ENCODE measurements at places on chromosomes 11 and 22.

DNA sequence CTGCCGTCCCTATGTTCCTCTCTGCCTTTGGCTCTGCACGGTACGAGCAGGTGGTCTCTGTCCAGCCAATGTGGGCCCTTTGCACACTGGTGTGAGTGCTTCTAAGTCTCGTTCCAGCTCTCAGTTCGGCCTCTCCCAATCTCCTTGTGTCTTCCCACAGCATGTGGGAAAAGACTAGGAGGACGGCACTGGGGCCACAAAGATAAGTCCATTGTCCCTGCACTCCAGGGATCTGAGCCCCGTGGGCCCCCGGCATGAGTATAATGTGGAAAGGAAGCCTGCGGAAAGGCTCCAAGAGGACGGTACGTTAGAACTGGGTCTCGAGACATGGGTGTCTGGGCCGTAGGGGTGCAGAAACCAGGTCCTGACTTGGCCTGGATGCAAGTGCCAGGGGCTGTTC lies 16.4 kb downstream of the MYEOV start:
- DNase-seq: no peak

DNA sequence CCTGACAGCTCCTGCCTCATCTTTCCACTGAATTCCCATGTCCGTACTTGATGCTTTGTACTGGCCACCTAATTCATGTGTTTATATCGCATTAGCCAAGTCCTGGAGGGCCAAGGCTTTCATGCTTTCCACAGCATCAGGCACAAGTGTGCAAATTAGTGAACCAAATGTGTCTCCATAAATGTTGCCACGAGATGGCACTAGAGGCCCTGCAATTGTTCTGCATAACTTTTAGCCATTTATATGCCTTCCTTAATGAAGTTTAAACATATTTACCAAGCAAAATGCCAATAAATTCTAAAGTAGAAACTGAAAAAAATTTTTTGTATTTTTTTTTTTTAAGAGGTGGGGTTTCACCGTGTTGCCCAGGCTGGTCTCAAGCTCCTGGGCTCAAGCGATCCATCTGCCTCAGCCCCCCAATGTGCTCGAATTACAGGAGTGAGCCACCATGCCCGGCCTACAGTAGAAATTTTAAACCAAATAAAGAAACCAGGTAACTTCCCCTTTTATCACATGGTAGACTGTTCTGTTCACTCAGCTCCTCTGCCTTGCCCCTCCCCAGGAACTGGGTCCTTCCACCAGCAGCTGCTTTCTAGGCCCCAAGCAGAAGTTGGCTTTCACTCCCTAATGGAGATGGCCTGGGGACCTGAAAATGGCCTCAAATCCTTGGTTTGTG lies 20.8 kb upstream of the IL18BP start:
- DNase-seq: peak; percentile 24

- no peak for DNase-seq
Measured at GRCh38 chr11:11426226-11426952, 73.3 kb upstream of the CSNK2A3 start.

- DNase-seq: no peak
Measured at GRCh38 chr11:94417386-94417987, 16.3 kb upstream of the GPR83 start.

DNA sequence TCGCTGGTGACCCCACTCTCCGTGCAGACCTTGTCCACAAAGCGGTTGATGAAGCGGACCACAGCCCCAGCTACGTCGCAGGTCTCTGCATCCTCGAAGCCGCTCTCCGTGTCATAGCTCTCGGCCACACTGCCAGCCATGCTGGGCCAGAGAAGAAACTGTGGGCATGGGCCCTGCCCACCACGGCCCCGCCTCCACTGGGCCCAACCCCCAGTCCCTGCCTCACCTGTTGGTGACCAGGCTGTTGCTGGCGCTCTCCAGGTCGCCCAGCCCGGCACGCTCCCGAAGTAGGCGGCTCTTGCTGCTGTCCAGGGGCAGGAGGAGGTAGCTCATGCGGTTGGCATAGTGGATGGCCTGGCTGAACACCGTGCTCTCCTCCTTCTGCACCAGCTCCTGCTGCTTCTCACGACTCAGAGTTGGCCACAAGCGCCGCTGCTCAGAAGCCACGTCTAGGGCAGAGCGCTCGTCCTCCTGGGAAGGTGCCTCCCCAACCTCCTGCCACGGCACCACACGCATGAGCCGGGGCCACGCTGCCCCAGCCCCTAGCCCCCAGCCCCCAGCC lies 12.8 kb downstream of the SBF1 start:
- DNase-seq: no peak

- no peak for DNase-seq
Measured at GRCh38 chr11:75771646-75772410, 3.2 kb downstream of the DGAT2 start.

GRCh38 chr11:2944530-2944929 lies 15.3 kb upstream of the PHLDA2 start:
- DNase-seq: no peak

- DNase-seq: no peak
Measured at GRCh38 chr11:47724041-47724729, 9.0 kb upstream of the AGBL2 start.

DNA sequence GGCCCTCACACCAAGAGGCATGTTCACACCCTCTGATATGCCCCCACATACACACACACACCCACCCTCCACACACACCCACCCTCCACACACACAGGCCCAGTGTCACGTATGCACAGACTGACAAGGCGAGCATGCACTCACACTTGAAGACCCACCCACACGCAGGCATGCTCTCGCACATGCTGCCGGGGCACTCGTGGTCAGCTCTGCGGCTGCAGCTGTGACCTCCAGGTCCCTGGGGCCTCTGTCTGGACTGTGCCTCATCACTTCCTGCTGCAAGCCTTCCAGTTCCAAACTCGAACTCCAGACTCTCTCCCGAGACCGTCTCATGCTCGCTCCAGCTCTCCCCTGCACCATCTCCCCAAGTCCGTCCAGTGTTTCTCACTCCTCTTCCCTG lies 9.5 kb downstream of the DCHS1 start:
- no peak for DNase-seq

- DNase-seq: no peak
Measured at GRCh38 chr22:20486229-20486628, 9.4 kb downstream of the KLHL22 start.

DNA sequence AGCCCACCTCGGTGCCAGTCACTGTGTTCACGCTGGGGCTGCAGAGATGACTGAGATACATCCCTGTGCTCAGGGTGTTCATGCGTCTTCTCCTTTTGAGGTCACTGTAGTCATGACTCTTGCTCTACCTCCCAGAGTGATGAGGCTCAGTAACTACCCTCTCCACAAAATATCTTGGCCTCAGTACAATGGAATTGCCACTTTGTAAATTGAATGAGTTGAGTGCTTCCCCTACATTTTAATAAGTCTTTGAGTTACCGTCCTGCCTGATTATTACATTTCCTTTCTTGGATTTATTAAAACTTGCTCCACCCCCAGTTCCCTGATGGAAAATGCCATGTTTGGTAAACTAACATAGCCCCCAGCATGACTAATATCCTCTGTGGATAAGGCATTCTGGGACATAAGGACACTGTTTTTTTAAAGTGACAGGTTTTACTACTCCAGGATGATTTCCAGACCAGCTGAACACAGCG lies 15.9 kb downstream of the PRSS23 start:
- no peak for DNase-seq

- DNase-seq: no peak
Measured at GRCh38 chr11:1351278-1351937, 38.3 kb upstream of the BRSK2 start.

DNA sequence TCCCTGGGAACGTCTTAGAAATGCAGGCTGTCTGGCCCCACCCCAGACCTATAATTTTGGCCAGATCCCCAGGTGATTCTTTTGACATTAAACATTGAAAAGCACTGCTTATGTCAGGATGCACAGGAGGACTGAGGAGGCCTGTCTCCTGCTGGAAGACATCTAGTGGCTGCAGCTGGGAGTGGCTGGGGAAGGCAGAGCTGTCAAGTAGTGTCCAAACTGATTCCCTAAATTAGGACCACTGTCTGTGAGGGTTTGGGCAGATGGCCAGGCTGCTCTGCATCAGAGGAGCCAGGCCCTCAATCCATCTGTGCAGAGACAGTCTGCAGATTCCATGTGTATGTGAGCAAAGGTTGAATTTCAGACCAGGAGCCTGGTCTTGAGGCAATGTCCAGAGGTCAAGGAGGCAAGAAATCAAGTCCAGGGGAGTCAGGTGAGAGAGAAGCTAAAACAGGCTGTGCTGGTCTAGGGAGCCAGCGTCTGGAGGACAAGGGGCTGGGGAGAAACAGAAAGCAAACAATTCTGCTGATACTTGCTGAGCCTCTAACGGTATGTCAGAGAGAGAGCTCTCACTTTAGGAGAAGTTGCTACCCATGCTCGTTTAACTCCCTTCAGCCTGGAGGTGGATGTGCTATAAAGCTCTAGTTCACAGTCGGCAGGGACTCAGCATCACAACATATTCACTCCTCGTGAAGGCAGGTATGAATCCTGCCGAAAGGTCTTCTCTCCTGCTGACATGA lies 15.3 kb upstream of the SYTL2 start:
- DNase-seq: no peak

DNA sequence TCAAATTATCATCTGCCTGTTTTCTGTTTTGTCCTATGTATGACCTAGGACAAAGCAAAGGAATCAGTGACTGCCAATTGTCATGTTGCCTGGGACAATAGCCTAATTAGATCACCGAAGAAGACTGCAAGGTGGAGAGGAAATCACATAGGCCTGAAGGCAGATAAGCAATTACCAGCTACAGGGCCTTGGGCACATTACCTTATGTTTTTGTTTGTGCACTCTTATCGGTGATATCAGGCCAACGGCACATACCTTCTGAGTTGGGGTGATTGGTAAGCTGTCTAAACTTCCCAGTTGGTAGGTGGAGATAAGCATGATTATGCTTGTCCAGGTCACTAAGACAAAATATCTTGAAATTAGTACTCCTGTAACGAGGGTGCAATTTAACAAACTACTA lies 58.1 kb upstream of the FAM181B start:
- DNase-seq: no peak

DNA sequence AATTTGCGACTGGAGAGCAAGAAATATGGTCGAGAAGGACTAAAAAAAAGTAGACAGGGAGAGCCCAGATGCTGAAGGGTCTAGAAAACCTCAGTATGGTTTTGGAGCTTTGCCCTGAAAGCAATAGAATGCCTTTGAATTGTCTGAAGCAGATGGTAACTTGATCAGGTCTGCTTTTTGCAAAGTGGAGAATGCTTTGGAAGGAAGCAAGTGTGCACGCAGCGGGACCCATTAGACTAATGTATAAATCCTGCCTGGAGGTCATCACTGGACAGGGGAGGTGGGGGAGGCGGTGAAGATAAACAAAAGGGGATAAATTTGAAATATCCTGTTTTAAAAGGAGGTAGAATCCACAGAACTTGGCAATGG lies 757 bp upstream of the HINFP start:
- peak; percentile 12 for DNase-seq

DNA sequence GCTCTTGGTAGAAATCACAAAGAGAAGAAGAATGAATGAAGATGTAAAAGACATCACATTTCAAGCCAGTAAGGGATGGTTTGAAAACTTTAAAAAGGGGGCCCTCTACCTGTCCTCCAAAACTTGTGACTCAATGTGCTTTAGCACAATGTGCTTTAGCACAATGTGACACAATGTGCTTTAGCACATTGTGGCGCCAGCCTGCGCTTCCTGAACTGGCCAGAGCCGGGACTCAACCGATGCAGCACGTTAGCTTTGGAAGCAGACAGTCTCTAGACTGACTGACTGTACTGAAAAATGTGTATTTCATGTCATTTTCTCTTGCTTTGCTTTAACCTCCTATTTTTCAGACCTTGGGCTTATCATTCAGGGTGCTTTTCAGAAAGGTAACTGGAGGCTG lies 63.5 kb downstream of the FAM83F start:
- no peak for DNase-seq

DNA sequence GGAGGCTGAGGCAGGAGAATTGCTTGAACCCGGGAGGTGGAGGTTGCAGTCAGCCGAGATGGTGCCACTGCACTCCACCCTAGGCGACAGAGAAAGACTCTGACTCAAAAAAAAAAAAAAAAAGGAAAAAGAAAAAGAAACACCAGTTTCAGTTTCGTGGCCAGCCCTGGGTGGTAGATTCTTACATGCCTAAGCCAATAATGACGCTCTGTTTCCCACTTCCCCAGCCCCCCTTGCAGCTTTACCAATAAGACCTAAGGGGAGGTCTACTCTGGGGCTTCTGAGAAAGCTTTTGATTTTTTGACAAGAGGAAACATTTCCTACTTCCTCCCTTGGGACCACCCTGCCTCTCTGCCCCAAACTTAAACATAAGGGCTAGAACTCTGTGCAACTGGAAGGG lies 30.0 kb upstream of the PTPRJ start:
- no peak for DNase-seq
